Esophagus squamous epithelium (tissue), 5 donors: ENCODE measurements at places on chromosomes 5 and 9.

DNA sequence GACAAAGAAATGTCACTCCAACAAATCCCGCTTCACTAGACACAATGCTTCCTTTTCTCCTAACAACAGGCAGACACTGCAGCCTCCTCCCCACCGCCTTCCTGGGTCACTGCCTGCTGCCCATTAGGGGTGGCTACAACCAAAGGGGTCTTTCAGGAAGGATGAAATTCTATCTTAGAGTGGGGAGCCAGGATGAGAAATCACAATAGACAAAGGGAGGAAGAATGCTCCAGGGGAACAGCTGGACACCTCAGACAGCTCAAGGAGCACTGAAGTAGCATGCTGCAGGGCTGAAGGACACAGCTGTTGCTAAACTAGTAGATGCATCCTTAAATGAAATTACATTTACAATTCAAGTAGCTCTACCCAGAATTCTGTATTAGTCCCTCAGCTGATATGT lies 54.2 kb downstream of the PRELID2 start:
- no peak overlapping the region for H3K4me3 ChIP-seq
- H3K27ac ChIP-seq: no peak overlapping the region
- H3K36me3 ChIP-seq: peaks cover 5% of the 10 kb centered on the region
- H3K27me3 ChIP-seq: no peaks in the 10 kb centered on the region

DNA sequence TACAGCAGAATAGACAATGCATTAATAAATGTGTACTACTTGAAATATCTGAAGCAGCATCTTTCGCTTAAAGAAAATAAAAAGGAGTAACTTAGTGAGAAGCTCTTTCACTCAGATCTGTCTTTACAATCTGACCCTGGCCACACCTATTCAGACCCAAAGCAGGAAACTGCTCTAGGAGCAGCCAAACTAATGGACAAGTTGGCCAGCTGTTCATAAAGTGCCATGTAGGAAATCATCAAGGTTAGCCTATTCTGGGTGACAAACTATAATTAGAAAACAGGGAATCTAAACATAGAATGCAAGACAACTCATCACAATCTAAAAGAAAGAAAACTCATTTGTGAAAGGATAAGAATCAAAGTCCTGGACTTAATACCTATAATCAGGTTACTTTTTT lies 101.3 kb downstream of the AGTPBP1 start:
- no peaks in the 10 kb centered on the region for H3K27me3 ChIP-seq
- no peak for DNase-seq
- no peaks in the 10 kb centered on the region for H3K4me1 ChIP-seq

- no peaks in the 10 kb centered on the region for H3K36me3 ChIP-seq
- no peak for DNase-seq
These were observed 27.8 kb upstream of the CSF1R start for GRCh38 chr5:150114102-150114641.

- H3K4me3 ChIP-seq: no peak overlapping the region
- H3K4me1 ChIP-seq: no peaks in the 10 kb centered on the region
- H3K27ac ChIP-seq: no peak overlapping the region
- DNase-seq: no peak
- no peaks in the 10 kb centered on the region for H3K27me3 ChIP-seq
These were observed 617.6 kb downstream of the KIF4B start for GRCh38 chr5:155631116-155631515.

DNA sequence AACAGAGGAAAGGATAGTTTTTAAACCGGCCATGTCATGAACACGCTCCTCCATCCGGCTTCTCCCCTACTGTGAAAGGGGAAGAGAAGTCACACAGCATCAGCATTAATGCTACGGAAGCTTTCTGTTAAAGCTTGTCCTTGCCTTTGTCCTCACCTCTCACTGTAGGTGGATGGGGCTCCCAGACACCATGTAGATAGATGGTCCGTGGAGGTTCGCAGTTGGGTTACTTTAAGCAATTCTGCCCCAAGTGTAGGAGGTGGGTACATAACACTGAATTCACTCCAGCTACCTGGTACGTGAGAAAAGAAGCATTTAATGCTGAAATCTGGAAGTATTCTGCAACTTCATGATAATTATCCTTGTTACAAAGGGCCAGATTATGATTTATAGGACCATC lies 165.8 kb downstream of the BAAT start:
- H3K4me1 ChIP-seq: no peaks in the 10 kb centered on the region
- H3K36me3 ChIP-seq: no peaks in the 10 kb centered on the region
- no peak overlapping the region for H3K27ac ChIP-seq
- H3K4me3 ChIP-seq: no peak overlapping the region

GRCh38 chr5:28903643-28904042 lies 1865.3 kb upstream of the CDH9 start:
- no peak overlapping the region for H3K4me3 ChIP-seq
- no peak overlapping the region for H3K27ac ChIP-seq
- no peak for DNase-seq
- no peaks in the 10 kb centered on the region for H3K4me1 ChIP-seq

DNA sequence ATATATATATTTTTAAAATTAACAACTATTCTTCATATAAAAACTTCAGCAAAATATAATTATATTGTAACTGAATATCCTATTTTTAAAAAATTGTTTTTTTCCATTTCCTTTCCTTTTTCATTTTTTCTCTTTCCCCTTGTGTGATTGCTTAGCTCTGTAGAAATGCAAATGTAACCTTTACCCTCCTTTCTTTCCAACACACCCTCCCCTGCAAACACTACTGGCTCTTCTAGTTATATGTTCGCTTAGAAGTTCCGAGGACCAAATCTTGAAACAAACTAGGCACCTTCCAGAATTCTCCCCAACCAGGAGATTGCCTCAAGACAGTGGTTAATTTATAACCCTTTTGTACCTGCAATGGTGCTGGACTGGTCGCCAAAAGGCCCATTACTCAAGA lies 1980.0 kb upstream of the CDH6 start:
- DNase-seq: no peak
- no peaks in the 10 kb centered on the region for H3K36me3 ChIP-seq
- H3K27me3 ChIP-seq: no peaks in the 10 kb centered on the region
- no peak overlapping the region for H3K4me3 ChIP-seq

- no peak overlapping the region for H3K4me3 ChIP-seq
- peaks cover 30% of the 10 kb centered on the region for H3K4me1 ChIP-seq
These were observed 115.3 kb downstream of the CD180 start for GRCh38 chr5:67081261-67081660.
